ENCODE measurements at places on chromosomes 7 and 10. TPM values are rescaled to one million over a fixed set of nuclear protein-coding genes. Genes with fewer than 3 reads are reported as not detected.

GRCh38 chr7:19815546-19815945, 42.1 kb upstream of the TMEM196 start:
- DNase-seq = no peak

DNA sequence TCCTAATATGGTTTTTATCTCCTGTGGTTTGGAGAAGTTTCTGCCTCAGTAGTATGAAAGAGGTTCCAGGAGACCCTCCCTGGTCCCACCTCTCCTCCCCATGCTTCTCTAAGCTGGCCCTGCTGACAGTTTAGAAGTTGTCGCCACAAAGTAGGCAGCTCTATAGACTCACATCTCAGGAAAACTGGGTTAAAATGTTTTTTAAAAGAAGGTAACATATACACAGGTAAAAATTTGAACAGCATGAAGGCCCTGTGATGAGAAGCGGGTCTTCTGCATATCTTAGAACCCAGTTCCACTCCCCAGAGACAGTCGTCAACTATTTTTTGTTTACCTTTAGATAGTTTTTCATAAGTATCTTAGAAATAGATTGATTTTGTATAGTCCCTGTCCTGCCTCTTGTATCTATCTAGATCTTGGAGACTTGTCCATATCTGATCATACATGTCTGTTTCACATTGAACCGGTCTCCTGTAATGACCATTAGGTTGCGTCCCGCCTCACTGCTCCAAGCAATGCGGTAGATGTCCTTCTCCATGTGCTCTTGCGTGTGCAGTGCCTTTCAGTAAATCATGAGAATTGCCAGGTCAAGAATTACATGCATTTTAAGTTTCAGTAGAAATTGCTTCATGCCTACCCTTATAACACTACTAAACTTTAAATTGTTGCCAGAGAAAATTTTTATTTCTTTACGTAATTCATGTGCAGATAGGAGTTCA, 2.2 kb downstream of the DUSP5 start:
- DNase-seq = no peak

DNA sequence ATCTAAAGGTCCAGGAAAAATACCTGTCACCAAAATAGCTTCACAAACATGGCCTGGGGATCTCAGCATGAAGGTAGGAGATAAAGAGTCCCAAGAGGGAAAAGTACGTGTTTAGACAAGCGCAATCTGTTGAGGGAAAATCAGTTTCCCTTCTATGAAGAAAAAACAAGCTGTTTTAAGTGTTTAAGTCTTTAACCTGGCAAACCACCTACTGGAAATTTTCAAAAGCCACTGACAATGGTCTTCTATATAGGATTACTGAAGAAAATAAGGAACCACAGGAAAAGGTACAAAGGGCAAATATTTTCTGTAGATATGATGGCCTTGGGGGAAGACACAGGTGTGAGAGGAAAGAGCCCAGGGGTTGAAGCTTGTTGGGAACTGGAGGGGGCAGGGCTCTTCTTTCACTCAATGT, 21.2 kb downstream of the ALDH18A1 start:
- no peak for DNase-seq

GRCh38 chr10:22825841-22826240, 102.0 kb upstream of the ARMC3 start:
- DNase-seq = no peak

GRCh38 chr10:3875842-3876235, 90.8 kb upstream of the KLF6 start:
- DNase-seq = no peak

DNA sequence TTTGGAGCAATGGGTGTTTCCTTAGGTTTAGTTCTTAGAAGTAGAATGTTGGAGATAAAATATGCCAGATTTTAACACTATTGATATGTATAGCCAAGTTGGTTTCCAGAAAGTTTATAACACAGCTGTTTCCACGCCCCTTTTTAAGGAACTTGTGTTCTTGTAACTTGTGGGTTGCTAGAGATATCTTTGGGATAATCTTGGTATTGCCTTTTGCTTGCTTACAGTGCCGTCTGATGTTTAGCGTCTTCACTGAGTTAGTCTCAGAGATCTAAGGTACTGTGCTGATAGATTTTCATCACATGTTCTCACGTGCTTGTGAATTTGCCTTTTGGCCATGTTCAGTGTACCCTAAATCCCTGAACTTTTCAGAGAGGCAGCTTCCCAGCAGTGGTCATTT, 12.4 kb downstream of the TMEM248 start:
- no peak for DNase-seq

DNA sequence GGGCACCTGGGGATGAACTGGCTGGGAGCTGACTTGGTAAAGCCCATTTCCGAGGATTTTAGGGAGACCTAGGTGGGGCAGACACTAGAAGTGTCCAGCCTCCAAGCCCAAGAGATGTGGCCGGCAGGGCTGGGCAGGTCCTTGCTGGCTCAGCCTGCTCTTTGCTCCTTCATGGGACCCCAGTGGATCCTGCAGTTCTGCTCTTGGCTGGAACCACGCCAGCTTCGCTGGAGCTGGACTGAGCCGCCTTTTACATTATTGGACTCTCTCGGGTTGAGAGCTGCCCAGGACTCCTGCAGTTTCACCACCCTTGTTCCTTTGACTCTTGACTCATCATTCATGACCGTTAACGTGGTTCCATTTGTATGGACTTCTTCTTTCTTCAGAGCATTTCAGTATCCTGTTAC, 5.7 kb downstream of the PPIF start:
- no peak for DNase-seq

GRCh38 chr7:64733550-64734240, 60.5 kb upstream of the ZNF138 start:
- DNase-seq = no peak

GRCh38 chr10:114173921-114174694, at the start of gene CCDC186:
Gene CCDC186 (minus strand): TSS chr10:114174203. CDS start chr10:114163268, 10,935 bp downstream.
- DNase-seq = peak; percentile 99

DNA sequence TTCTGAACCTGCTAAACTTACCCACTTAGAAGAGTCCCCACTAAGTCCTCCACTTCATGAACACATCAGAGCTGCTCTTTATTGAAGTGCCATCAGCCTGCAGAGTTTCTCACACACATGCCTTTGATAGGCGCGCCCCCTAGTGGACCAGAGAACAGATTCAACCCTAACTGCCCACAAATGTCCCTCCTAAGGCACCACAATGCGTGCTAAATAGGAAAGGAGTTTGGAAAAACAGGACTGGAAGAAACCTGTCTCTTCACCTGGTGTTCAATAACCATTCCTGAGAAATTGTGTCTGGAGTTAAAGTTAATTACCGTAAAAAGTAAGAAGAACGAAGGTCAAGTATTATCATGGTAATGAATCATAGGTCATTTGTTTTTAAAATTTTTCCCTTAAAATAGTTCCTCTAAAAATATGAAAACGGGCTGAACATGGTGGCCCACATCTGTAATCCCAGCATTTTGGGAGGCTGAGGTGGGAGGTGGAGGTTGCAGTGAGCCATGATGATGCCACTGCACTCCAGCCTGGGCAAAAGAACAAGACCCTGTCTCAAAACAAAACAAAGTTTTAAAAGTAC, 249.7 kb downstream of the ELMO1 start:
- DNase-seq = peak; percentile 95

GRCh38 chr10:49338604-49339003, 39.6 kb downstream of the C10orf71 start:
- no peak for DNase-seq

DNA sequence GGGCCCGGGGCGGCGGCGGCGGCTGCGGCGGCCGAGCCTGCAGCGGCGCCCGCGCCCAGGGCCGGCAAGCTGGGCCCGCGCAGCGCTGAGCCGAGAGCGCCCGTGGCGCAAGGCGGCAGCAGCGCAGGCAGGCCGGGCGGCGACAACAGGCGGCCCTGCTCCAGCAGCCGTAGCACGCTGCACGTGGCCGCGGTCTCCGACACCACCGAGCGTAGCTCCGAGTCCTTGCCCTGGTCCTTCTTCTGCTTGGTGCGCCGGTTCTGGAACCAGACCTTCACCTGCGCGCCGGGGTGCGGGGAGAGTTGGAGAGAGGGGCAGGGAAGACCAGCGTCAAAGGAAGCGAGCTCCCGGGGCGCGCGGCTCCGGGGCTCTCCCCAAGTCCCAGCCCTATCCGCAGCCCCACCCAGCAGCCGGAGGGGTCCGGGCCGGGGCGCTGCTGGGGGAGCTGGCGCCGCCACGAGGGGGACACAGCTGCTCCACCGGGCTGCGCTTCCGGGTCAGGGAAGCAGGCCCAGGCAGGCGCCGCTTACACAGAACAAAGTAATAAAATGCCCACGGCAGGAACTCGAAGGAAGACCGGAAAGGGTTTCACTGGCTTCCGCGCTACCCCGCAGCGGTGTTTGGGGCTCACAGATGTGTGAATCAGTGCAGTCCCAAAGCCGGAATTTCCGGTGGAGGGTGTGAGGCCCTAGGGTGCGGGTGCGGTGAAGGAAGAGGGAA, 3.6 kb downstream of the VAX1 start:
- peak; percentile 70 for DNase-seq

GRCh38 chr10:95388109-95388471, 97.3 kb upstream of the PDLIM1 start:
- DNase-seq = no peak

DNA sequence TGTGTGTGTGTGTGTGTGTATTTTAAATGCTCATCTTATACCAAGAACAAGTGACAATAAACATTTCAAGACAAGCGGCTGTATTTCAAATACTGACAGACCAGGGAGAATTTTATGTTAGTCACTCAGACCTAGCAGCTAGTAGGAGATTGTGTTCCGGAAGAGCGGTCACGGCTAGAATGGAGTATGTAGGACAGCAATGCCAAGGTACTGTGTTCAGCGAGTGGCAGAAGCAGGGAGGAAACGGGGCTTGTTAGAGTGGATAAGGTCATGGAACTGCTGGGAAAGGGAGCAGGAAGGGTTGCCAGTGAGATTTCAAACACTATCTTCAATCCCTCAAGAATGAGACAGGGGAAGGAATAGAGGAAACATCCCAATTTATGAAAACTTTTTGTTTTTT, 260.5 kb upstream of the PITRM1 start:
- DNase-seq = no peak

- DNase-seq = no peak
Observed at GRCh38 chr7:100914208-100914878, 18.7 kb upstream of the ACHE start.

GRCh38 chr10:3958472-3958996, 173.5 kb upstream of the KLF6 start:
- DNase-seq = no peak

GRCh38 chr7:98474558-98474957, 73.7 kb upstream of the BAIAP2L1 start:
- DNase-seq = no peak

DNA sequence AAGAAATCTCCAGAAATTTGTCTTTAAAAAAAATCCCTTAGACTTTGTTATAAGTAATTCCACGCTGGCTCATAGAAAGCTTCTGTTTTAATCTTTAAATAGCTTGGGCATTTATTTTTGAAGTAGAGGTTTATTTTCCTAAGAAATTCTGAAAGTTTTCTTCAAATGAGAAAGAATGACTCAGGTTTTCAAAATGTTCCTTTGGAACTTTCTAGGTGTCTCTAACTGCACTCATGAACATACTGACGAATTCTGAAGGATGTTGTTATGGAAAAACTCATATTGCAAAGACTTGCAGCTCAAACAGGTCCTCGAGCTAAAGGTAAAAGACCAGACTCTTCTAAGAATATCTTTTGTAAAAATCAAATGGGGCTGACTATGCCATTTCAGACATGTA, 10.7 kb downstream of the DGKI start:
- DNase-seq = no peak

GRCh38 chr10:108904163-108904838, 1019.0 kb downstream of the XPNPEP1 start:
- no peak for DNase-seq

DNA sequence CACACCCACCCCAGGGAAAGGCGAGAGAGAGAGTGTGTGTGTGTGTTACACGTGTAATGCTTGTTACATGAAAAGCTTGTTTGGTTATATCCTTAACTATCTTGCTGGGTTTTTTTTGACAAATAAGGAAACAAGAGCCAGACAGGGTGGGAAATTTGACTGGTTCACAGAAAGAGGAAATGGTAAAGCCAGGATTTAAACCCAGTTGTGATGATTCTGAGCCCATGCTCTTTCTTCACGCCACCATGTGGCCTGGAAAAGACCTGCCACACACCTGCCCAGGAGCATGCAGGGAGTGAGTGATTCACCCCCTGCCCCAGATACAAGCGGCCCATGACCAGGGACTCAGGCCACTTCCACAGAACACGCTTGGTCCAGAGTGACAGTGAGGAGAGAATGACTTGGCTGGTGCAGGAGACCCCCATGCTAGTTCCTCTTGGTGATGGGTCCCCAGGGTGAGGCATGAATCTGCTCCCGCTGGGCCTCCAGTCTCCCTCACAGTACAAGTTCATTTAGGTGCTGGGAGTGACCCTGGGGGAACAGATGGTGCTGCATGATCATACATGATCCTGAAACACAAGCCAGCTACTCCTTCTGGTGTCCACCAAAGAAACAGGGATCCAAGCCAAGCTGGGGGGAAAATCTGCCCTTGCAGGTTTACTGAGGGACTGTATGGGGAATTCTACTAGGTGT, 21.0 kb upstream of the EIF5AL1 start:
- no peak for DNase-seq

The AMPH gene
- total RNA-seq = 5.0 TPM

The CXCL12 gene
- 48.6 TPM for total RNA-seq

The EPO gene
- total RNA-seq = not detected

The RPA3 gene
- 17.6 TPM for total RNA-seq

The C10orf105 gene
- total RNA-seq = not detected

The MYH16 gene
- not detected for total RNA-seq

The AGMO gene
- total RNA-seq = 0.45 TPM
